ENCODE measurements at places on chromosomes 12 and 14.

GRCh38 chr14:105281371-105282097 lies 19.3 kb downstream of the BRF1 start:
- DNase-seq: peak; percentile 64

GRCh38 chr12:54285150-54286041 lies 4.9 kb downstream of the HNRNPA1 start:
- DNase-seq: no peak

- DNase-seq: no peak
Observed at GRCh38 chr12:2384533-2385351, 332.0 kb downstream of the CACNA1C start.

- DNase-seq: no peak
Observed at GRCh38 chr12:78802593-78802992, 62.0 kb upstream of the SYT1 start.

DNA sequence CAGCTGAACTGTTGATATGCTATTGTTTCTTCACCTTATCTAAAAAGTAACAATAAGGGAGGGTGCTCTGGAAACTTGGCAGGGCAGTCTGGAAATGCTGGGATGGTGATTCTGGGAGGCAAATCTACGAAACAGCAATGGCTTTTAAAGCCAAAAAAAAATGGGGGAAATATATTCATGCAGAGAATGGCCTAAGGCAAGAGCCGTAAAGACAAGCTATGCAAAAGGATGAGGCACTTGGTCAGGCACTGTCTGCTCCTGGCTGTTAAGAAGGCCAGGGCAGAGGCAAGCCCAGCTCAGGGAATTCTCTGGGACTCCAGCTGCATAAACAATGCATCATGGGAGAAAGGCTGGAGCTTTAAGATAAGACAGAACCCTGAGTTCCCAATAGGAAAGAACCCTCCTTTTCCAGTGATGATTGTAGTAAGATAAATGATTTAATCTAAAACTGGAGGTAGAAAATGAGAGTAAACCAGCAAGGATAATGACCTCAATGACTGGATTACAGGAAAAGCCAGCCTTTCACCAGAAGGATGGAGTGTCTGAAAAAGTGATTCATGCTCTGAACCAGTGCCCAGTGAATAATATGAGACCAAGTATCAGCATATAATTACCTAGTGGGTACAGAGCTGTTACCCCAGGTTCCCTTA lies 46.0 kb downstream of the ITPR2 start:
- no peak for DNase-seq

DNA sequence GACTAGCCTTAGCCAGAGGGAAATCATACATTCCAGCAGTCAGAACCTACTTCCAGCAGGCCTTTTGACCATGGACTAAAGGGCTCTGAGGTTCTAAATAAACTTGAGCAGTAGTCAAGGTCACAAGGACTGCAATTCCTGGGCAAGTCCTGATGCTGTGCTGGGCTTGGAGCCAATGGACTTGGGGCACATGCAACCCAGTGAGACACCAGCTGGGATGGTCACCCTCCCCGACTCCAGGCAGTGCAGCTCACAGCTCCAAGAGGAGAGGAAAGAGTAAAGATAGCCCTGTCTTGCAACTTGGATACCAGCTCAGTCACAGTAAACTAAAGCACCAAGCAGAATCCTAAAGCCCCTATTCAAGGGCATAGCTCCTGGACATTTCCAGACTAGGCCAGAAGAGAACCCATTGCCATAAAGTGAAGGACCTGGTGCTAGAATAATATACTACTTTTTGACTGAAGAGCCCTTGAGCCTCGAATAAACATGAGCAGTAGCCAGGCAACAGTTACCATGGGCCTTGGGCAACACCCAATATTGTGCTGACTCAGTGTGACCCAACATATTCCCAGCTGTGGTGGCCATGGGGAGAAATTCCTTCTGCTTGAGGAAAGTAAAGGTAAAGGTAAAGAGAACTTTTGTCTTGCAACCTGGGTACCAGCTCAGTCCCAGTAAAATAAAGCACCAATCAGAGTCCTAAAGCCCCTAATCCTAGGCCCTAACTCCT lies 226.2 kb upstream of the CLEC14A start:
- DNase-seq: no peak

DNA sequence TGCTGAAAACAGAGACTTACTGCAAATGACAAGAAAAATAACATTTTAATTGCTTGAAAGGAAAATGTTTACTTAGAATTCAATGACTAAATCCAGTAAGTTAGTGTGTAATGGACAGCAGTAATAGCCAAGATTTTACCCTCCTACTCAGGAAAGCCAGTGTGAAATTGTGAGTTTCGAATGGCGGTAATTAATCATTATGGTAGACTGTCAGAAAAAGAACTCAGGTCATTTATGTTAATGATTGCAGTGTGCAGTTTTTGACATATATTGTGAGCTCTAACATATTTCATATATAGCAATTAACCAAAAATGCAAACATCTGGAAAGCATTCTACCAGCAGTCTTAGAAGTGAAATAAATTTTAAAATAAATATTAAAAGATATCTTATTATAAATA lies 60.3 kb downstream of the PDZRN4 start:
- DNase-seq: peak; percentile 45

DNA sequence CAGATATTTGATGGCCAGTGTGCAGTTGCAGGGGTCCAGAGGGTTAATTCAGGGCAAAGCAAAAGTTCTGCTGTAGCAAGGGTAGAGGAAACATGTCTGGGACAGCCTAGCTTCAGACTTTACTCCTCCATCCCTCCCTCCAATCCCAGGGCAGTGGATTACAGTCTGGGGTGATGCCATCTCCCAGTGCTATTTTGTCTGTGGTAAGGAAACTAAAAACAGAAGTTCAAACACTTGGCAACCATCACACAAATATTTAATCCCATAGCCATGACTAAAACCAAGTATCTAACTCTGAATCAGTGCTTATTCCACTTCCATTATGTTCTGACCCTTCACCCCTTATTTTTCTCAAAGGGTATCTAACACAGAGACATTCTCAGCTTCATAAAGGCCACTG lies 61.8 kb downstream of the PIK3C2G start:
- no peak for DNase-seq

Data from renal pelvis (tissue), 12 donors.